ENCODE measurements at places on chromosomes 16 and 17.

DNA sequence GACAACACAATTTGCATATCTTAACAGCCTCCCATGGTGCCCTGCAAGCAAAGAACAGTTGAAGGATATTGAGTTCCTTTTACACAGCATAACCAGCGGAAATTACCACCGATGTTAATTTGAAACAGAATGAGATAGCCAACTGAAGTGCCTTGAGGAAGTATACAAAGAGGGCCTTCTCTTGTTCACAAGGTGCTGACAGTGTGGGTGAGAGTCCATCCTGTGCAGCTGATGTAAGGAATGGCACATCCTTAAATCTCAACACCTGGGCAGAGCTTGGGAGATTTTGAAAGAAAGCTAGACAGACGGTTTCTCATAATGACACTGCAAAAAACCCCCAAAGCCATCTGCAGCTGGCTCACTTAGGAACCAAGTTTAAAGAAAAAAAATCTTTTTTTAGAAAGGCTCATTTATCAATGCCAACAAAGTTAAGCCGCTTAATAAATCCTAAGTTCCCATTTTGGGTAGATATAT lies 818.6 kb downstream of the KCNJ2 start:
- no peak for DNase-seq

DNA sequence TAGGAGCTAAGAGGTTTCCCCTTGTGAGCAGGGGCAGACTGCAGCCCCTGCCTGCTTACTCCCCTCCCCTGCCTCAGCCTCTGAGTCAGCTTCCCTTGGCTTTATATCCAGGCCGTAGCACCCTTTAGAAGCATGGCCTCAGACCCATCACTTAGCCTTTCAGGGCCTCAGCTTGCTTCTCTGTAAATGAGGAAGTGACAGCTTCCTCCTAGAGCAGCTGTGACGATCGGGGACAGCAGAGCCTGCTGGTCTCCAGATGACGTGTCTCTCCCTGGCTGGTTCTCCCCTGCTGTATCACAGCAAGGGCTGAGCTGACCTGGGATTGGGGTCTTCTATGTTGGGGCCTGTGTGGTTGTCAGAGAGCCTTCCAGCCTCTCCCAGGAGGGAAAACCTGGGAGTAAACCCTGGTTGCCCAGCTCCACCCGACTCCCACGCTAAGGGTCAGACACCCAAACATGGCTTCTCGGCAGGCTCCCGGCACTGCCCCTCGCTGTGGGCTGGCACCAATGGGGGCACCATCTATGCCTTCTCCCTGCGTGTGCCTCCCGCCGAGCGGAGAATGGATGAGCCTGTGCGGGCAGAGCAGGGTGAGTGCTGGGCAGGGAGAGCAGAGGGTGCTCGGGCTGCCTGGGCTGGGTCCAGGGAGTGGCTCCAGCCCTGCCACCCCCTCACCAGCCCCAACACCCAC lies 16.3 kb upstream of the MYO15B start:
- no peak for DNase-seq

DNA sequence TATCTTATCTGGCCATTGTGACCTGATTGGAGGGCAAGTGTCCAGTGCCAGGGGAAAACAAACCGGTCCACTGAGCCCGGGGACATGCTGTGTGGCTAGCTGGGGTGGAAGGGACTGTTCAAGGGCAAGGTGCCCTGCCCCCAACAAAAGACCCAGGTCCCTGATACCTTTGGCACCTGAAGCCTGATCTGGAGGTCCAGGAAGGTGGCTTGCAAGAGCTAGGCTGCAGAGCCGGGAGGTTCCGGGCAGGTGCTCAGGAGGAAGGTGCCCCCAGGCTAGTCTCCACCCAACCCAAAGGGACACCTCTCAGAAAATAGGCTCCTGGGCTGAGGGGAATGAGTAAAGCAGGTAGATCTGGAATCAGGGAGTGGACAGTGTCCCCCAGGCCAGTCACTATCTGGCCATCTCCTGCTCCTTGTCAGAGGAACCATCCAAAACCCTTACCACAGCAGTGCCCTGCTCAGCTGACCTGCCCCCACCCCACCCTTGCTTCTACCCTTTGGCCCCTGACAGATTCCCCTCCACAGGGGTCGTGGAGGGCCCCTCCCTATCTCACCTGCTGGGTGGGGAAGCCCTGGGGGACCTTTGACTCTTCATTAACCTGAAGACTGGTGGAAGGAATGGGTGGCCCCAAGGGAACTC lies 6.2 kb downstream of the NAT9 start:
- DNase-seq, result no peak

DNA sequence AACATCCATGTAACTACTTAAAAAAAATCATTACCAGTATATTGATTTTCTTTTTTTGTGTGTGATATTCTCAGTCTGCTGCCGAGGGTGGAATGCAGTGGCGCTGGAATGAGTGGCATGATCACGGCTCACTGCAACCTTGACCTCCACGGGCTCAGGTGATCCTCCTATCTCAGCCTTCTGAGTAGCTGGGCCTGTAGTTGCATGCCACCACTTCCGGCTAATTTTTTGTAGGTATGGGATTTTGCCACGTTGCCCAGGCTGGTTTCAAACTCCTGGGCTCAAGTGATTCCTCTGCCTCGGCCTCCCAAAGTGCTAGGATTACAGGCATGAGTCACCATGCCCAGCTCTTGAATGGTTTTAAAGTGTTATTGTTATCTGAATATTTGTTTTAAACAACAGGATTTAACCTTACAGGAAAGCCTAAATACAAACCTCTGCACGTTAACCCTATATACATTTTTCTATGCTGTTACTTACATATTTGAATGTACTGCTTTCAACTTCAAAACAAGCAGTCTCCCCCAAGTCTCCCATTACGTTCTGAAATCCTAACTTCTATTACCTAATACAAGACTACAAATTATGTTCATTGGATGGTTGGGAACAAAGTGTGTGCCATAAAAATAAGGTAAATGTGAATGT lies 61.7 kb downstream of the KPNA2 start:
- DNase-seq, result no peak

GRCh38 chr16:88812513-88813268 lies 963 bp upstream of the APRT start:
- DNase-seq, result peak; percentile 40

- DNase-seq, result no peak
These were observed 92.2 kb upstream of the CDH11 start for GRCh38 chr16:65213866-65214595.

Data from NCI-H146 (cell line).